Effector memory CD4-positive, alpha-beta T cell (primary cell): ENCODE measurements at places on chromosomes 2 and 18.

- no peaks in the 10 kb centered on the region for H3K36me3 ChIP-seq
- no peak overlapping the region for H3K27ac ChIP-seq
- H3K27me3 ChIP-seq: no peaks in the 10 kb centered on the region
- no peaks in the 10 kb centered on the region for H3K4me1 ChIP-seq
- no peak for DNase-seq
- H3K4me3 ChIP-seq: no peak overlapping the region
Observed at GRCh38 chr18:50143886-50144285, 51.1 kb downstream of the MYO5B start.

DNA sequence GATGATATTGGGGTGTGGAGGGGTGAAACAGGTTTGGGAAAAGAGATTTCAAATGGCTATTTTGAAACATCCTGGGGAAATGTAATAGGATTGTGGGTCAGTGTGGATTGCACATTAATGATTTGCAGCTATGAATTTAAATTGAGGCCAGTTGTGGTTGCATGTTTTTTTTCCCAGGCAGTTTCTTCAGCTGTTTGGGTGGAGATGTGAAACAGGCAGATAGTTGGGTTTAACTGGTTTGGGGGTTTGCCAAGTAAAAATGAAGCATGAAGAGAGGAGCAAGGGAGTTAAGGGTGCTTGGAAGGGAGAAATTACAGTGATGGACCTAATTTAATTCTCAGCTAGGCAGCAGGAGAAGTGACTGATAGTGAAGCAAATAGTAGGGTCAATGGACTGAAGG is 16.8 kb downstream of the GPD2 start:
- no peak overlapping the region for H3K4me3 ChIP-seq
- H3K4me1 ChIP-seq: no peaks in the 10 kb centered on the region
- DNase-seq: no peak
- no peaks in the 10 kb centered on the region for H3K27me3 ChIP-seq

- no peaks in the 10 kb centered on the region for H3K4me1 ChIP-seq
- H3K4me3 ChIP-seq: no peak overlapping the region
- no peak overlapping the region for H3K27ac ChIP-seq
- no peaks in the 10 kb centered on the region for H3K36me3 ChIP-seq
Observed at GRCh38 chr2:12059616-12060441, 313.4 kb downstream of the LPIN1 start.

DNA sequence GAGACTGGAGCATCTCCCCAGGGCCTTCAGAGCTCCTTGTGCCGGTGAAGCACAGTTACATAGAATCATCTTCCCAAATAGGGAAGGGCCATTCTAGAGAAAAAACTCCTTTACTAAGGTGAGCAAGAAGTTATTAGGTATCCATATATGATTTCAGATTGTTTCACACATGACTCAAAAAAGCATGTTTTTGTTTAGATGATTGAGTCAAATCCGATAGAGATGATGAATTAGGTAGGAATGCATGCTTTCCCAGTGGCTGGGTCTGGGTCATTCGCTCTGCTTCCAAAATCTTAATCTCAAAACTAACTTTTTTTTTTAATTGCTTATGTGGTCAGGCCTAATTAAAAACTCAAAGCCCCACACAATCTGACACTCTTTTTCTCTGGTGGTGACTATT is 3.8 kb downstream of the NT5C1B start:
- no peaks in the 10 kb centered on the region for H3K4me1 ChIP-seq
- no peaks in the 10 kb centered on the region for H3K36me3 ChIP-seq
- no peak for DNase-seq

- H3K4me3 ChIP-seq: no peak overlapping the region
- H3K27me3 ChIP-seq: no peaks in the 10 kb centered on the region
- no peaks in the 10 kb centered on the region for H3K4me1 ChIP-seq
- no peak overlapping the region for H3K27ac ChIP-seq
Observed at GRCh38 chr2:39490586-39490985, 53.5 kb upstream of the MAP4K3 start.

GRCh38 chr2:178863856-178864620 is 56.8 kb upstream of the TTN start:
- H3K4me1 ChIP-seq: no peaks in the 10 kb centered on the region
- H3K36me3 ChIP-seq: no peaks in the 10 kb centered on the region
- H3K4me3 ChIP-seq: no peak overlapping the region
- DNase-seq: no peak
- H3K27ac ChIP-seq: no peak overlapping the region
- H3K27me3 ChIP-seq: no peaks in the 10 kb centered on the region
